ENCODE measurements at places on chromosomes 5 and 9.

DNA sequence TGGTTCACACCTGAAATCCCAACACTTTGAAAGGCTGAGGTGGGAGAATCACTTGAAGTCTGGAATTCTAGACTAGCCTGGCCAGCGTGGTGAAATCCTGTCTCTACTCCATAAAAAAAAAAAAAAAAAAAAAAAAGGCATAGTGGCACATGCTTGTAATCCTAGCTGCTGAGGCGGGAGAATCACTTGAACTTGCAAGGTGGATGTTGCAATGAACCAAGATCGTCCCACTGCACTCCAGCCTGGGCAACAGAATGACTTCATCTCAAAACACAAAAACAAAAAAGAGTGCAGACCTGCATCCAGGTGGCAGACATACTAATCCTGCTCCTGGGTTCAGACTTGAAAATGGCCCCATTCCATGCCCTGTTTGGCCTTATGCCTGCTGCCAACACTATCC lies 21.8 kb upstream of the ADAMTS19 start:
- DNase-seq: no peak

GRCh38 chr5:174378121-174378874 lies 332.8 kb downstream of the NSG2 start:
- DNase-seq: no peak

GRCh38 chr5:156147261-156147943 lies 179.6 kb upstream of the SGCD start:
- DNase-seq: no peak

- no peak for DNase-seq
Measured at GRCh38 chr5:173745123-173745522, 128.7 kb upstream of the BOD1 start.

DNA sequence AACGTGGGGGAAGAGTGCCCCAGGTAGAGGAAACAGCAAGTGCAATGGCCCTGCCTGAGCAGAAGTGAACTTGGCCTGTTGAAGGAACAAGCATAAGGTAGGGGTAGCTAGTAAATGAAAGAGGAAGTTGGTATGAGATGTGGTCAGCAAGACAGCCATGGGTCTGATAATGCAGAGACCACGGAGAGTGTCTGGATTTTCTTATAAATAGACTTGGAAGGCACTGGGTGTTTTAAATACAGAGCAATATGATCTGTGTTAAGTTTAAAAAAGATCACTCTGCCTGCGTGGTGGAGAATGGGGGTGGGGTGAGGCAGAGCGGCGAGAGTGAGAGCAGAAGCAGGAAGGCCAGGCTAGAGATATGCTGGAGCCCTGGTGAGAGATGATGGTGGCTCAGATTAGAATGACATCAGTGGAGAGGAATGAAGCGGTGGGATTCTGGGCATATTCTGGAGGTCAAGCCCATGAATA lies 4.2 kb downstream of the ADAM19 start:
- DNase-seq: no peak

DNA sequence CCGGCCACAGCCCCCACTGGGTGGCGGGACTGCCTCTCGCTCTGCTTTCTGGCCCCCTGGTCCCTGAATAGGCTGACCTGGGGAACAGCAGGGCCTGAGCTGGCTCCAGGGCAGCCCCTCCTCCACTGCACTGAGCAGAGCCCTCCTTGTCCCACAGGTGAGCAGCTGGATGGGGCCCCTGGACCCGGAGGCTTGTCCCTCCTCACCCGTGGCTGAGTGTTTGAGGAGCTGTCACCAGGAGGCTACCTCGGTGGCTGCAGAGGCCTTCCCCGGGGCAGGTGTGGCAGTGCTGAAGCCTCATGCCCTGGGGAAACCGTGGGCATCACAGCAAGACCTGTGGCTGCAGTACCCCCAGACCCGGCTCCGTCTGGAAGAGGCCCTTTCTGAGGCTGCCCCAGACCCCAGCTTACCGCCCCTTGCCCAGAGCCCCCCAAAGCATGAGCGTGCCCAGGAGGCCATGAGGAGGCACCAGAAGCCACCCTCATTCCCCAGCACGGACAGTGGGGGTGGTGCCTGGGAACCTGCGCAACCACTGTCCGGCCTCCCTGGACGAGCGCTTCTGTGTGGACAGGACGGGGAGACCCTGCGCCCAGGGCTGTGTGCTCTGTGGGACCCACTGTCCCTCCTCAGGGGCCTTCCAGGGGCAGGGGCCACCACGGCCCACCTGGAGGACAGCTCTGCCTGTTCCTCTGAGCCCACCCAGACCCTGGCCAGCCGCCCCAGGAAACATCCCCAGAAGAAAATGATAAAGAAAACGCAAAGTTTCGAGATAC lies 28.5 kb upstream of the LRRC14B start:
- no peak for DNase-seq

DNA sequence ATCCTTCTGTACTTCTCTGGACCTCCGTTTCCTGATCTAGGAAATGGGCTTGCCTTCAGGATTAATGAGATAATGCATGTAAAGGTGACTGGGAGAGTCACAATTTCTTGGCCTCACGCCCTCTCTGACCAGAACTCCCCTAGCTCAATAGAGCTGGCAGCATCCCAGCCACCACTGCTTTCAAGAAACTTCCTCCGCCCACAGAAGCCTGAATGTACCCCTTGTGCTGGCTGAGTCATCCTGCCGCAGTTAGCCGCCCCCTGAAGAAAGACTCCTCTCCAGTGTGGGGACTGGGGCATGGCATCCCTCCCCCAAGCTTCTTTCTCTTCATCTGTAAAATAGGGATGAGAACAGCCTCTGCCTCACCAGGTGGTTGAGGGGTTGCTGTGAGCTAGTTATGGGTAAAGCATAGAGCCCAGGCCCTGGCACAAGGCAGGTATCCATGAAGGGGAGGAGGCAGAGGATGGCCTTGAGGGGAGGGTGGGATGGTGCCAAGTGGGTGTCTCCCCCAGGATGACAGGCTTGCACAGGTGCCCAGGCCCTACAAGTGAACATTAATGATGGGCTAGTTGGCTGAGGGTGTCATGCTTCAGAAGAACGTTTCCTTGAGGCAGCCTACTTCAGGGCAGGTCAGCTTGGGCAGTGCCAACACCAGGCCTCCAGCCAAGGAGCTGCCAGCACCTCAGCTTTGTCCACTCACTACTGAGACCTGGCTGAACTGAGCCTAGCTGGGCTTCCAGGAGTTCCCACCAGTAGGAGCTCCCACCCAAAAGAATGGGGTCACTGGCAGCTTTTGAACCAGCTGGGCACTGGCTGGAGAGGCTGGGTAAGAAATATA lies 3.4 kb downstream of the PDLIM4 start:
- no peak for DNase-seq

DNA sequence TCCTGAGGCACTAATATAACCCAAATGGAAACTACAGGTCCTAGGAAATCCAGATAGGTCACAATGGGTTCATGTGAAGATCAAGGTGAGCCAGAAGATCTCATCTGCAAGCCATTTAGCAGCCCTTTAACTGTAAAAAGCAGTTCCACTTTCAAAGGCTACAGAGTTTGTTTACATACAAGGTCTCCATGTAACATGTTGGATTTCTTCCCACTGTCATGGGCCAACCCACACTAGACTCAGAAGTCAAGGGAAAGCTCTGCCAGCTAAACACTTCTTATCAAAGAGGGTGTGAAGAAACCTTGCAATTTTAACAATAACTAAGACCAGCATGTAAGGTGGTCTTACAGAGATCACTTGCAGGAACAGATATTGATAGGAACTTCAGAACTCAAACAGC lies 3.8 kb upstream of the CTNNAL1 start:
- DNase-seq: no peak

- DNase-seq: peak; percentile 93
Measured at GRCh38 chr9:129175825-129176633, 2.0 kb downstream of the IER5L start.
